CD8-positive, alpha-beta memory T cell (primary cell): ENCODE measurements at places on chromosomes 7 and 10. TPM values are rescaled to one million over a fixed set of nuclear protein-coding genes. Genes with fewer than 3 reads are reported as not detected.

- no peak for DNase-seq
These were observed 51.5 kb downstream of the CCDC71L start for GRCh38 chr7:106609416-106609815.

DNA sequence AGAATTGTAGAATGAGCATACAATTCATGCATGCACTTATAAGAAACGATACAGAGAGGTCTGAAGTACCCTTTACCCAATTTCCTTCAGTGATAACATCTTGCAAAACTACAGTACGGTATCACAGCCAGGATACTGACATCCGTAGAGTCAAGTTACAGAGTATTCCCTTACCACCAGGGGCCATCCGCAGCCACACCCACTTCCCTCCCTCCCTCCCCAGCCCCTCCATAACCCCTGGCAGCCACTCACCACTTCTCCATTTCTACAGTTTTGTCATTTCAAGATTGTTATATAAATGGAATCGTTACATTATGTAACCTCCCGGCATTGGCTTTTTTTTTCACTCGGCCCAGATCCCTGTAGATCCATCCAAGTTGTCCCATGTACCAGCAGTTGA is 113.6 kb upstream of the RET start:
- no peak for DNase-seq

DNA sequence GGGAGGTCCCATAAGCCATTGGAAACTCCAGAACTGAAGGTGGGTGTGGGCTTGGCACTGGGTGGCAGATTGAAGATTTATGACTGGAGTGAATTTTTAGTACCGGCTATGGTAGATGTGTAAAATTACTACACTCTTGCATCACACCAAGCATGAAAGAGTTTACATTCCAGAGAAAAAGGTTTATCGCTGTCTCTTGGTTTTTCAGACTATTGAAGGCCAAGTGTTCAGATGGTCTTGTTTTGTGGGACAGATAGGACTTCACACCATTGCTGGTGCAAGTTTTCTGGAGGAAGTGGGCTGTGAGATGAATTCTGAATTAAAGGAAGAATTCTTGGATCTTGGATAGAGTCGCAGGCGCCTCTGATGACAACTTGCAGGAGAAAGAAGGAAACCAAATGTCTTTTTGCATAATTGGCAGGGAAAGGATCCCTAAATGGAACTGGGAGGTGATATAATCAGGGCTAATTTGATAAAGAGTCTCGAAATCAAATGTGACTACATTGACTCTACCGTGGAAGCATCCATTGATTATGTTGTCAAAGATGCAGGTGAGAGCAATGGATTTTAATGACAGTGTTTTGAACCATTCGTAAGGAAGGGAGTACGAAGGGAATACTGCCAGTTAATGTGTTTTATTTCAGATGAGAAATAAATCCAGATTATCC is 14.2 kb upstream of the NMT2 start:
- DNase-seq = no peak

GRCh38 chr7:35185908-35186731 is 67.8 kb downstream of the TBX20 start:
- no peak for DNase-seq

GRCh38 chr10:124701881-124702656 is 42.1 kb downstream of the FAM53B start:
- DNase-seq = no peak

DNA sequence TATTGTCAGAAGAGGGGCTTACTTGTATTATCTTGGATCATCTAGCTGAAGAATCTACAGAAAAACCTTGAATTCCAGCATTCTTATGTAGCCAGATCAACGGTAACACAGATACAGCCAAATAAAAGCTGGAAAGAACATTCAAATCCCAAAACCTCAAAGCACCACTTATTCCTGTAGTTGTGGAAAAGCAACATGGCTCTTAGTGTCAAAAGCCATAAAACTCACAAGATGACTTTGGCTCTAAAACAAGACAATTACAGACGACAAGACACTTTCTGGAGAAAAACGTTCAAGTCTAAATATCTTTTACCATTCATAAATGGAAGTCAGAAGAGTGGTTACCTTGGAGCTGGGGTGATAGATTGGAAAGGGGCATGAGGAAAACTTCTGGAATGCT is 173.0 kb downstream of the HERPUD2 start:
- no peak for DNase-seq

- DNase-seq = no peak
These were observed 409.8 kb downstream of the LRMDA start for GRCh38 chr10:75841266-75841665.

Gene SPDYE2
- 0.28 TPM for polyA plus RNA-seq

Gene HK1
- polyA plus RNA-seq = 144 TPM

DNA sequence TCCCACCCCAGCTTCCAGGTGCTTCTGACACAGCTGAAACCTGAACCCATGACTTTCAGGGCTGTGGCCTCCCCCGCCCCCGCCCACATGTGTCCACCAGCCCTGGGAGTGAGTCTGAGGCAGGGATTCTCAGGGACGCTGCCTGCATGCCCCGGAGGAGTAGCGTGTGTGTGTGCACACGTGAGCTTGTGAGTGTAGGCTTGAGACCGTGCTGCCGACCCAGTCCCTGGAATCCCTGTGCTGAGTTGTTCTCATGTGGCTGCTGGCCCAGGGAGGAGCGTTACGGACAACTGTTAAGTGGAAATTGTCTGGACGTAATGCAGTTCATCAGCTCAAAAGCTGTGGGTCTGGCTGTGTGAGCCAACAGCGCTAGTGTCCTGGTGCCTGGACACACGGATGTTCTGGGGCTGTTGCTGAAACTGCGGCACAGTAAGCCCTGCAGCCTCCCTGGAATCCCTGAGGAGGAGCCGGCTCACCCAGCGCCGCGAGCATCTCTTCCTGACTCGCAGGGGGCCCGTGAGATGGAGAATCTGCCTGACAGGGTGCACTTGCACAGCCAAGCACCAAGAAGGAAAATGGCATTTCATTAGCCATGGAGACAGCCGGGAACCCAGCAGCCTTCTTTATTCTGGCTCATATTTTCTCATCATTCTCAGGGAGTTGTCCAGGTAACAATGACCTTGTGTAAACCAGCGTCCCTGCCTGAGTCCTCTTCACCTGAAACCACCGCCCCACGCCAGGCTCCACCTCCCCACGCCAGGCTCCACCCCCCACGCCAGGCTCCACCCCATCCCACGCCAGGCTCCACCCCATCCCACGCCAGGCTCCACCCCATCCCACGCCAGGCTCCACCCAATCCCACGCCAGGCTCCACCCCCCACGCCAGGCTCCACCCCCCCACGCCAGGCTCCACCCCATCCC is 603.9 kb downstream of the PTPRN2 start:
- DNase-seq = no peak

GRCh38 chr7:141696348-141696747 is 5.6 kb downstream of the DENND11 start:
- no peak for DNase-seq

DNA sequence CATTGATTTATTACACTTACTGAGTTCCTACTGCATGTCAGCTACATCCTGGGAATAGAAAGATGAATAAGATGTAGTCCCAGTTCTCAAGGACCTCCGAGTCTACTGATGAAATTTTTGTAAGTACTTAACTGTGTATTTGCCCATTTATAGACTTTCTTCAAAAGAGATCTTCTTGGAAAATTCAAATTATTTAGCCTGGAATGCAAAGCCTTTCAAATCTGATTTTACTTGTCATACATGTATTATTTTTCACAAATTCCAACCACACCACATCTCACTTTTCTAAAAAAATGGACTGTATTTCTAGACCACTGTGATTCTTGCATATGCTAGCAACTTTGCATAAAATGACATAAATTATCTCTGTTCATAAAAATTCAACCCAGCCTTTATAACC is 581.3 kb downstream of the ATRNL1 start:
- no peak for DNase-seq

DNA sequence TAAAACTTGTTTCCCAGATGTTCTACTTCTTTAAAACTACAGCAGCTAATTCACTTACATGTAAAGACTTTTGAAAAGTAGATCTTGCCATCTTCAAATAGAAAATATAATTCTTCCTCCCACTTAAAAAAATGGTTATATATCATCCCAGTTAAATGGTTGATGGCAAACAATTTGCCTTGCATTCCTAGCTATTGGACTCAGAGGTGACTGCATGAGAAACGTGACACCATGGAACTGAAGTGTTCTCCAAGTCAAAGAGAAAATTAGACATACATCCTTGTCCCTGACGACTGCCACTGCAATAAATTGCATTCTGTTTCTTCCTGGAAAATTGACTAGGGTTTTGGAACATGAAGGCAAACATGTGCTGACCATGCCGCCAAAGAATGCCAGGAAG is 95.0 kb upstream of the POM121L12 start:
- DNase-seq = no peak

DNA sequence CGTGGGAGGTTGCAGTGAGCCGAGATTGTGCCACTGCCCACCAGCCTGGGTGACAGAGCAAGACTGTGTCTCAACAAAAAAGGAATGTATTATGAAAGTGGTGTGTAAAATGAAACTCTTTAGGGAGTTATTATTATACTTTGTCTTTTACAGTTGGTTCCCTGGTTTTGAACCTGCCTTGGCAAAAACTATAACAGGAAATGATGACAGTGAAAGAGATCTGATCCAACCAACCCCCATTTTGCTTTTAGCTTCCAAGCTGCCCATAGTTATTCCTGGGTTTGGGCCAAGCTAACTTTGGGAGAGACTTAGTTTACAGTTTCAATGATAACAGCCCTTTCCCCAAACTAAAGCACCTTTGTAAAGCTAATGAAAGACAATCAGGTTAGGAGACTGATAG is 34.1 kb upstream of the NMT2 start:
- no peak for DNase-seq

Gene SRGN
- polyA plus RNA-seq = 274 TPM

Gene TASOR2
- polyA plus RNA-seq = 11.6 TPM

Gene CALCR
- polyA plus RNA-seq = not detected

Gene ANKRD1
- not detected for polyA plus RNA-seq

DNA sequence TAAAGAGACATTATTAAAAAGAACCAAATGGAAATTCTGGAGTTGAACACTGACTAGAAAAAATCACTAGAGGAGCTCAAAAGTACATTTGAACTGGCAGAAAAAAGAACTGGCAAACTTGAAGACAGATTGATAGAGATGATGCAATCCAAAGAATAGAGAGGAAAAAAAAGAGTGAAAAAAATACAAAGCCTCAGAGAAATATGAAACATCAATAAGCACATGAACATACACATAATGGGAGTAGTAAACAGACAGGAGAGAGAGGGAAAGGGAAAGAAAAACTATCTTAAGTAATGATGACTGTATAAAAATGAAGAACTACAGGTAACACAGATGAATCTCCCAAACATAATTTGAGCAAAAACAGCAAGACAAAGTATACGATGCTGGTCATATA is 61.1 kb downstream of the CNOT4 start:
- no peak for DNase-seq

DNA sequence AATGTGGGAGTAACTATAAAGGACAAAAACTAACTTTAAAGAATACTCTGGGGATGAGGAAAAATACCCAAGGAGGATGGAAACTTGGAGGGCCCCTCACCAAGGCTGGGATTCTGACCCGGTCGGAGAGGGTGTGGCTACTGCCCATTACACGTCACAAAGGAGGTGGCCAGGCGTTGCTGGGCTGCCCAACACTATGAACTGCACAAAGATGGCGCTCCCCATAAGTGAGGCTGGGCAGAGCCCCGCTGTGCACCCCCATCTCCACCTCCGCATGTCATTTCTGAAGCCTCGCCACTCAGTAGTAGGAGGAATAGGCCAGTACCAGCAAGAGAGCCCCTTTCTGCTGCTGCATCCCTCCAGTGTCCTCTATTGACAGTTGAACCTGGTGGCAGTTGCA is 290.1 kb upstream of the ZNF32 start:
- DNase-seq = no peak

Gene CLRN3
- not detected for polyA plus RNA-seq

Gene STEAP4
- not detected for polyA plus RNA-seq

Gene HMX2
- polyA plus RNA-seq = not detected

Gene DNA2
- polyA plus RNA-seq = 0.55 TPM

DNA sequence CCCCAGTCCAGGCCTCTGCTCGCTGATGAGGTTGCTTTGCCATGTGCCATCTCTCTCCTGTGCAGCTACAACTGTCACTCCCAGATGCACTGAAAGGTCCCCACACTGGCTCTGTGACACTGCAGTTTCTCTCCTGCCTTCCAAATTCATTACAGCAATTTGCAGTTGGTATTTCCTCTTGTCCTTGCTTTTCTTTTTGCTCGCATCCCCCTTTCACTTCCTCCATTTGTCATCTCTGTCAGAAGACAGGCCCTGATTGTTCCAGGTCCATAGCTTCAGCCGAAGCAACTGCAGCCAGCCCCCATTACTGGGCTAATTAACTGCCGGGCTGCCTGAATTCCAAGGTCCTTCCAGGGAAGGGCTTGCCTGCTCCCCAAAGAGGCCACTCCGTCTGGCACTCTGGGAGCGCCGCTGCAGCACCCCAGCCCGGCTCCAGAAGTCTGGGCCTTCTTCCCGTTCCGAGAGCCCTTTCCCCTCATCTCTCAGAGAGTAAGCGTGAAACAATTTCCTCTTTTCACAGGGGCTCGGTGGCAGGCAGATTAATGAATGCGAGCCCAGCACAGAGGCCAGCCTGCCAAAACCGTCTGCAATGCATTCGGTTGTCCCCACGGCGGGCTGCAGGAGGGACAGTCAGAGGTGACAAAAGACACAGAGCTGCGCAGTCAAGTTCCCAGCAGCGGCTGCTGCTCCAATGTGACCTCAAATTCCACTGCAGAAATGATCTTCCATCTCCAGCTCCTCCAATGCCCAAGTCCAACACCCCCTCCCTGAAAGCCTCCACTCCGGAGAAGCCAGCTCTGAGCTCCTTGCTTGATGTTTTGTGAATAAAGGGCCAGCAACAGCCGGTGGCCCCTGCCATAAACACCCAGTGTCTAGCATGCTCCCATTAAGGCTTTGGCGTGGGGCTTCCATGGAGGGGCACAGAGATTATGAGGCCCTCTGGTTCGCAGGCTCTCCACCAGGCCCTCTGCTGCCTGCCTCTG is 279.4 kb upstream of the HABP2 start:
- DNase-seq = no peak

DNA sequence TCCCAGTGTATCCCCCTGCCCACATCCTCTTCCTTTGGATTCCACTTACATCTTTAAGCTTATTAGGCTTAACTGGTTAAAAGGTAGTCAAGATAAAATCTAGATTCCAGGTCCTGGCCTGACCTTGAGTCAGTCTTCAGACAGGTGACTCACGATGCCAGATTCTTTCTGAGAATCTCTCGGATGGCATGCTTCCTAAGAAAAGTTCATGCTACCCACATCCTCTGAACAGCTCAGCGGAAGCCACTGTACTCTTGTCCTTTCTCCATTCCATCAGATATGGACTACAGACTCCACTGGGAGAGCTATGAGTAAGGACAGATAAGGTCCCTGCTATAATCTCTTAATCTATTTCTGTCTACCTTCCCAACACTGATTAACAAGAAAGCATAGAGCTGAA is 43.4 kb downstream of the DNMBP start:
- DNase-seq = no peak

DNA sequence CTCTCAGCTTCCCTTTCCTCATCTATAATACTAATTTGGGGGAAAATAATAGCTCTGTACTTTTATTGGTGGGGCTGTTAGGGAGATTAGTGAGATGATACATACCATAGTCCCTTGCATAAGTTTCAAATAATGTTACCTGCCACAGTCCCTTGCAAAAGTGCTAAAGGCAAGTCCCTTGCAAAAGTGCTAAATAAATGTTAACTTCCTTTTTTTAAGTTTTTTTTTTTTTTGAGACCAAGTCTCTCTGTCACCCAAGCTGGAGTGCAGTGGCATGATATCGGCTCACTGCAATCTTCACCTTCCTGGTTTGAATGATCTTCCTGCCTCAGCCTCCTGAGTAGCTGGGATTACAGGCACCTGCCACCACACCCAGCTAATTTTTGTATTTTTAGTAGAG is 43.4 kb upstream of the SRGN start:
- no peak for DNase-seq
